Right forelimb (tissue), 1 donor: ENCODE measurements at places on chromosomes 3 and 15.

DNA sequence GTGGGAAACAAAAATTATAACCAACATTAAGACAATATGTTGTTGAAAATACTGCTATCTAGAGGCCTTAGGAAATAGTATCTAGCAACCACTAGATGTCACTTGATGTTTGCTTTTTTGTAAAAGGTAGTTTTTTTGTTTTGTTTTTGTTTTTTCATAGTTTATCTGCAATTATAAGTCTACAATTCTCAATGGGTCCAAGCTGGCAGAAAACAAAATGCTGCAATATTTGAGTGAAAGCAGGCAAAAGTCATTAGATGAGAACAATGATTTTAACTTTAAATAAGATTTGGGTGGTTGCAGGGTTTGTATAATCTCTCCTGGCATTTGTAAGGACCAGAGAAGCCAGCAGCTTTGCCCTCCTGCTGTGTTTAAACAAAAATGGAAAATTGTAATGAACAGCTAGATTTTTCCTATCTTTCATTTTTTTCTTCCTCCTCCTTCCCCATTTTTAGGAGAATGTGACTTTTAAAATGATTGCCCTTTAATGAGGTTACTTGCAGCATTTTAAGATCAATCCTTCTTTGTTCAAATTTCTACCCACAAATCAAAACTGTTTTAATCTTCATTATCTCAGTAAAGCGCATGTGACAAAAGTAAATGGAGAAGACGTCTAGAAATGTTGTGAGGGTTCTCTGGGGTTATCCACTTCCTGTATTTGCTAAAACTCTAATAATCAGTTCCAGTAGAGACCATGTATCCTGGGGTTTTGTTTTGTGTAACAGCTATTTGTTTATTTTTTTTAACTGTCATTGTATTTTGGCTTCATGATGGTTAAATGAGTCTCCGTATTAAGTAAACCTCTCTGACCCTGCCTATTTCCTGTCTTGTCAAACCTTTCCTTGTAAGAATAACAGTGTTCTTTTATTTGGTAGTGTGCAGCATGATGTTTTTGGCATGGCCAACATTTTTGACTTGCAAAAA, 27.3 kb downstream of the DUT start:
- no peak for DNase-seq

DNA sequence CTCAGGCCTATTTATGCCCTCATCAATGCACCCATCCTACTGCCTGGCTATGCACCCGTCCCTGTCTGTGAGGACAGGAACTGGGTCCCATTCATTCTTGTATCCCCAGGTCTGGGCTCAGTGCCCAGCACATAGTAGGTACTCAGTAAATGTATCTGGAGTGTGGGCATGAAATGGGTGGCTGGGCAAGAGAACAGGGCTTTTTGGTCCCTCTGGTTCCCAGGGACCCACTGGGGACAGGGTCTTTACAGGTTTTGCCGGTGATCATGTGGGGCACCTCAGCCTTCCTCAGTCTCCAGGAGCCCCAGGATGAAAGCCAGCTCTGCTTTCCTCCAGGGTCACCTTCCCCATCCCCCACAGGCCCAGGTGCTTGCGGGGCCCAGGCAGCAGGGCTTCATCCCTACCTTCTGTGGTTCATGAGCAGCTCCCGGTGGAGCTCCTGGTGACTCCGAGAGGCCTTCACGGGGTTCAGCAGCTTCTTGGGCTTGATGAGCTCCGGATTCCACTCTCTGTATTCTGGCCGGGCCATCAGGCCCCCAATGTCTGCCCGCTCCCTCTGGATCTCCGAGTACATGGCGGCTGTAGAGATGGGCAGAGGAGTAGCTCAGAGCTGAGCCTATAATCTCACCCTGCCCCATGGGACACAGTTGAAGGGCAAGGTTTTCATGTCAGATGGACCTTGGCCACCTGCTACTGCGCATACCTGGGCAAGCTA, 7.7 kb downstream of the FAM107A start:
- DNase-seq, result no peak

DNA sequence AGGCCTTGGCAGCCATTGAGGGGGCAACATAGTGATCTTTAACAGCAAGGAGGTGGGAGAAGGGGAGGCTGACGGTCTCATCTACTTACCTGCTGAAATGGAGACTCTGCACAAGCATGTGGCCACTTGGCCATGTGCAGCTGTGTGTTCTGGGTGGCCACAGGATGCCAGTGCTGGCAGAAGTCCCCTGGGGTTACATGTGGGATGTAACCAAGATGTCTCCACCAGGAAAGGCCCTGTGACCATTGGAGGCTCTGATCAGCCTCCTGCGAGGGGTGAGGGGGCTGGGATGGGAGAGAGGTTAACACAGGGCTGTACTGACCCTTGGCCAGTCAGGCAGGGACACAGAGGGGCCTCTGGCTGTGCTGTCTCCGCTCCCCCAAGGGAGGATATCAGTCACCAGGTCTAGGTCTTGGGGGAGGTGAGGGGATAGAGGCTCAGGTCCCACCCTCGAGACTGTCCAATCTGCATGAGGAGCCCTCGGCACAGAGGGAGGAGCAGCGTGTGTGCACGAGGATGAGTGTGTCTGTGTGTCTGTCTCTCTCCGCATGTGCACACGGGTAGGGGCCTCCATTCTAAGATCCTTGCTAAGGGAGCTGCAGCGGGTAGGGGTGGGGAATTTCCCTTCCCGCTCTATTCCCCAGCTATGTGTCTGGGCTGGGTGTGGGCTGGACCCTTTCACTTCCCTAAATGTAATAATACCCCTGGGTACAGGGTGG, 19.5 kb downstream of the PRKCD start:
- DNase-seq, result no peak

- no peak for DNase-seq
These were observed 3.2 kb upstream of the LSG1 start for GRCh38 chr3:194675081-194675640.

DNA sequence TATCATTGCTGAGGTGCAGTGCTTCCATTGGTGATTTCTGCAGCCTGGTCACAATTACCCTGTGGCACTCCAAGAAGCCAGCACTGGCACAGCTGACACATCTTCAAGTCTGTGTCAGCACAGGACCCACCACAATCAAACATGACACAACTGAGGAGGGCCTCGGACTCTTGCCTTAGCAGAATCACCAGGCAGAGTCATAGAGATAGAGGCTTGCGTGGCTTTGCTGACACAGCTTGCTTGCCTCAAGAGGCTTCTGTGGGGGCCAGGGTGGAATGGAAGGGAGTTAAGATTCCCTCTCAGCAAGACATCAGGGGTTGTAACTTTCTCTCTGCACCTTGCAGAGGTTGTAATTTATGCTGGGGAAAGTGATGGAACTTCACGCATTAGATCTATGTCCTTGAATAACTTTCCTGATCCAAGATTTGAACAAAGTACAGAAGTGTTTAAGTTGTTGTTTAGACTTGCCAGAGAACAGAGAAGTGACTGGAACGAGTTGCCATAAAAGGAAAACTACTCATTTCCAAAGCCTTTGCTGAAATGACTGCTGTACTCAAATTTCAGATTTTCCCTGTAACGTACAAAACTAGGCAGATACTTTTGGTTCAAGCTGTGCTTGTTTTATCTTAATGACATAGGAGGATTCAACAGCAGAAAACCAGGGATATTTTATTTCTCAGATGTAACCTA, 170.7 kb downstream of the DIPK2A start:
- peak; percentile 45 for DNase-seq

DNA sequence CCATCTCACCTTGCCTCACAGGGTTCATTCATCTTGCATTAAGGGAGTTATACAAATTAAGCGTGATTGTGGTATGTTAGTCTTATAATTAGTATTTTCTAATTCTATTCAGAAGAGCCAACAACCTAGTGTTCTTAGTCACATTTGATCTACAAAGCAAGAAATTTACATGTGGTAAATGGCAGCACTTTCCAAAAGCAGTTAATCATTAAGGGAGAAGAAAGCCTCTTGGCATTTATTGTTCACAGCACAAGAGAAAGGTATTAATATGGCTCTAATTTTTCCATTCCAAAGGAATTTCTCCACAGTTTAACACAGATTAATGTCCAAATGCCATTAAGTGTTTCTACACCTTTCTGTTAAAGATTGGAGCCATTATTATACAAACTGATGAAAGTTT, 1077.1 kb downstream of the ZPLD1 start:
- no peak for DNase-seq

GRCh38 chr3:33426068-33426467, 14.1 kb downstream of the UBP1 start:
- no peak for DNase-seq

GRCh38 chr3:195073866-195074860, 196.8 kb downstream of the XXYLT1 start:
- DNase-seq, result peak; percentile 21

- no peak for DNase-seq
These were observed 139.8 kb downstream of the RPL22L1 start for GRCh38 chr3:170730071-170730812.

GRCh38 chr3:94862703-94863102, 799.8 kb downstream of the NSUN3 start:
- DNase-seq, result no peak

- no peak for DNase-seq
These were observed 1.2 kb downstream of the MYZAP start for GRCh38 chr15:57592836-57593420.

- DNase-seq, result no peak
These were observed 18.9 kb upstream of the LMOD3 start for GRCh38 chr3:69141313-69141712.

- DNase-seq, result no peak
These were observed 54.0 kb downstream of the KCNAB1 start for GRCh38 chr3:156174229-156174847.

DNA sequence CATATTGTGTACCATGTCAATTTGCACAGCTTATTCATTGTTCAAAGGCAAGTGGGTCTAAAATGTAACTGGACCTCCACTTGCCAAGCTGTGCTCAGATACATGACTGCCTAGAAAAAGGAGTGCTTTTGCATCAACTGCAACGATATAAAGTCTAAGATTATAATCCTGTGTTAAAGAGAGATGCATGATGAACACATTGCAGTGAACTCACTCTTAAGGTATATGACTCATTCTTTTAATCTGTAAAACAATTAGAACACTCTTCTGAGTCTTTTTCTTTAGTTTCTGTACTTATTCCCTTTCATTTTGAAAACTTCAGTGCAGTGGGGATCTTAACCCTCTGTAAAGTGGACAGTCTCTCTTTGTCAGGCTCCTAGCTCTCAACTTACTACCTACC, 982.8 kb downstream of the ROBO1 start:
- DNase-seq, result no peak

- no peak for DNase-seq
These were observed 79.5 kb downstream of the LRRK1 start for GRCh38 chr15:100998630-100999029.
